ENCODE measurements at places on chromosomes 5 and 9. TPM values are rescaled to one million over a fixed set of nuclear protein-coding genes. Genes with fewer than 3 reads are reported as not detected.

DNA sequence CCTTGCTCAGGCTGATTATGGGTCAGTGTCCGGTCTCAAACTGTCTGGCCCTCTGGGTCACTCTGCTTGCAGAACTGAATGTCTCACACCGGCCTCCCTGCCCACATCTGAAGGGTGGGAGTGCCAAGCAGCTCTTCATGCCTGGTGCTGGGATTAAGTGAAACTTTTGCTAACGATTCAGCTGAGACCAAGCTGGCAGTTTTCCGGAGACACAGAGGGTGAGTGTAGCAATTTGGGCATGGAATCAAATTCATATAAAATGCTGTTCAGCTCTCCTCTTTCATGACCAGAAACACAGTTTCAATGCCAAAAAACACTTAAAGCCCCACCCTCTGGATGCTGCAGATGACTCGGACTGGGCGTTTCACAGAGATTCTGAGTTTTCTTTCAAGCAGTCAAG is 207.5 kb downstream of the NXNL2 start:
- DNase-seq, result no peak

GRCh38 chr9:4964540-4964939 is 20.5 kb upstream of the JAK2 start:
- no peak for DNase-seq

DNA sequence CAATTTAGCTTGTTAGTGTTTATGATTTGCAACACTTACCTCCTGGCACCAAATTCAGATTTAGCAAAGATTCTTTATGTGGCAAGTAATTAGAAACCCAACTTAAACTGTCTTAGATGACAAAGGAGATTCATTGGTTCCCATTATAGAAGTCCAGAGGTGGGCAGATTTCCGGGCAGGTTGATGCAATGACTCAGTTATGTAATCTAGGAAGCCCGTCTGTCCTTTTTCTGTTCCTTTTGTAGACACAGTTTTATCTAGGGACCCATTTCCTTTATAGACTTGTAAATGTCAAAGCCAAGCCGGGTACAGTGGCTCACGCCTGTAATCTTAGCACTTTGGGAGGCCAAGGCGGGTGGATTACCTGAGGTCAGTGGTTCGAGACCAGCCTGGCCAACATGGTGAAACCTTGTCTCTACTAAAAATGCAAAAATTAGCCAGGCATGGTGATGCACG is 20.3 kb upstream of the ANKRD33B start:
- no peak for DNase-seq

Gene ADAMTS2
- 3.2 TPM for total RNA-seq

DNA sequence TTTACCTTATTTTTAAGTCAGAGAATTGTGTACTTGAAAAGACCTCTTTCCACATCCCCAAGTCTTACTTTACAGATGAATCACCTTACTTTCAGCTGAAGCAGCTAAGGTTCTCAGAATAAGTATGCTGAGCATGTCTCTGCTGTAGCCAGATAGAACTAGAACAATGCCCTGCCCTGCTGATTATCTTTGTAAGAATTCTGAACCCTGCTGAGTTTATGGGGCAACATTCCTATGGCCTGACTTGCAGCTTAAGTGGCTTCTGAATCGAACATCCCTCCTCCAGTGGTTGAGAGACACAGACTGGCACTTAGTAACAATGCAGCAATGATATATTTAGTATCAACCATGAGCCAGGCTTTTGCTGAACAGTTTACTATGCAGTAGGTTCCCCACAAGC is 592.0 kb upstream of the WWC1 start:
- DNase-seq, result no peak

Gene STRBP
- 11.8 TPM for total RNA-seq

GRCh38 chr5:112276991-112277390 is 142.1 kb downstream of the EPB41L4A start:
- DNase-seq, result no peak

DNA sequence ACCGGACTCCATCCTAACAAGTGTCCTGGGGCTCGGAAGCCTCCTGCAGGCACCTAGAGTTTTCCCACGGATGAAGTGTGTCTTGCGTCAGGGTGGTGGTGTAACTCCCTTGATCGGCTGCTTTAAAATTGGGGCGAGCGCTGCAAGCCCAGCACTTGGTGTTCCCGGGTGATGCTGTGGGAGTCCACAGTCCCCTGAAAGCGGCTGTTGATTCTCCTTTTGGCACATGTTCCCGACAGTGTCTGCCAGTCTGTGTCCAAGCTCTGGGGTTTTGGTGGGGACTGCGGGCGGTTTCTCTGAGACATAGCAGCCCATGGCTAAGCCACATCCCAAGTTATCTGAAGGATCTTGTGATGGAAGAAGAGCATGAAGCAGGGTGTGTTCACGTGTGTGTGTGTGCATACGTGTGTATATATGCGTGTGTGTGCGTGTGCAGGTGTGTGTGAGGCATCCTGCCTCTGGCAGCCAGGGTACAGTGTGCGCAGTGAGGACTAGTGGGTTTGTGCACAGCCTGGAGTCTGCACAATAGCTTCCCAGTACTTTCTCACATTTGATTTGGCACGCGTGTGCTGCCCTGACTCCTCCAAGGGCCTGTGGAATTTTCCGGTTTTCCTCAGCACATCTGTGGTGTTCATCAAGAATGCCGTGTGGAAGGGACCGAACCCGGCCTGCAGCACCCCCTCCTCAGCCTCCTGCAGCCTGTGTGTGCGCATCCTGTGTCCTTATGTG is 16.9 kb downstream of the SLC25A48 start:
- no peak for DNase-seq

DNA sequence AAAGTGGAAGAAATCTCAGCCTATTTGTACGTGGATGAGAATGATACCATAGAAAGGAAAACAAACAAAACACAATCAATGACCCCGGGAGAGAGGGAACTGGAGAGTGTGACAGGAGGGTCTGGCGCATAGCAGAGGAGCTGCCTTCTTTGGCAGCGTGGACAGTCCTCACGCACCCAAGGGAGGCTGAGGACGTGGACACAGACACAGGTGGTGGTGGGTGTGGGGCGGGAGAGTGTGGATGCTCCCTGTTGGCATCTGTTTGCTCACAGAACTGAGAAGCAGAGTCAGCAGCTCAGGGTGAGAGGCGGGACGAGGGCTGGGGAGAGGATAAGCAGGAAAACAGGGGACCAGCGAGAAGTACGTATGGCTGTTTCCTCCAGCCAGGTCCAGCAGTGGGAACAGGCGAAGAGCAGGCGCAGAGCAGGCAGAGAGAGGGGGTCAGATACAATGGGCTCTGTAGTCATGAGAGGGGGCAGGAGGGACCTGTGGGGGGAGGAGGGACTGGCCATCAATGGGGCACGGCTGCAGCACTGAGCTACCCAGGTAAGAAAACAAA is 10.0 kb downstream of the CMBL start:
- no peak for DNase-seq

- no peak for DNase-seq
These were observed 1033.4 kb downstream of the TLE4 start for GRCh38 chr9:80605129-80605528.

Gene MYO10
- total RNA-seq, result 6.0 TPM

Gene NUTM2F
- total RNA-seq, result not detected

Gene LAMC3
- total RNA-seq, result 0.57 TPM
